Left ventricle myocardium inferior (tissue), 1 donor: ENCODE measurements at places on chromosomes 7 and 10.

DNA sequence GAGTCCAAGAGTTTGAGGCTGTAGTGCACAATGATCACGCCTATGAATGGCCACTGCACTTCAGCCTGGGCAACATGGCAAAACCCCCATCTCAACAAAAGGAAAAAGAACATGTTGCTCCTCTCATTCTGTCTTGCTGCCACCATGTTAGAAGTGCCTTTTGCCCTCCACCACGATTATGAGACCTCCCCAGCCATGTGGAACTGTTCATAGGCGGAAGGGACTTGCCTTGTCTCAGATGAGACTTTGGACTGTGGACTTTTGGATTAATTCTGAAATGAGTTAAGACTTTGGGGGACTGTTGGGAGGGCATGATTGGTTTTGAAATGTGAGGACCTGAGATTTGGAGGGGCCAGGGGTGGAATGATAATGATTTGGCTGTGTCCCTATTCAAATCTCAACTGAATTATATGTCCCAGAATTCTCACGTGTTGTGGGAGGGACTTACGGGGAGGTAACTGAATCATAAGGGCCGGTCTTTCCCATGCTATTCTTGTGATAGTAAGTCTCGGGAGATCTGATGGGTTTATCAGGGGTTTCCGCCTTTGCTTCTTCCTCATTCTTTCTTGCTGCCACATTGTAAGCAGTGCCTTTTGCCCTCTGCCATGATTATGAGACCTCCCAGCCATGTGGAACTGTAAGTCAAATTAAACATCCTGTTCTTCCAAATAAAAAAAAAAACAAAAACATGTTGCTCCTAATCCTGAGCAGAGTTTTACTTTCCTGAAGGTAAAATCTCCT lies 22.3 kb downstream of the DLG5 start:
- DNase-seq, result no peak

- DNase-seq, result no peak
Measured at GRCh38 chr10:51423121-51423452, 276.3 kb downstream of the CSTF2T start.

- no peak for DNase-seq
Measured at GRCh38 chr10:71088054-71088453, 124.3 kb upstream of the UNC5B start.

DNA sequence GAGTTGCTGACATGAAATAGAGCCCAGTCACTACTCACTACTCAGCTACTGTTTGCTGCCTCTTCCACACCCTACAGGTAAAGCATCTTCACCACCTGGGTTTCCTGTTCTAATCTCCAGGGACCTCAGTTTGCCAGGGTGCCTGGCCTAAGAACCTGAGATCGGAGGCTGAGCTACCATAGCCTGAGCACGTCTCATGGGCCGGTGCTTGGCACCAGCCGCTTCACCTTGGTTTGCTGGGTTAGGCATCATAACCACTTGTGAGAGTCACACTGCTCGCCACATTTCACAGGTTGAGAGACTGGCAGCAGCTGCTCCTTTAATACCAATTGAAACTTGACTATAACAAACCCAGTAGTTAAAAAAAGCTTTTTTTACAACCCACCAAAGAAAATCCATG lies 75.1 kb downstream of the EMX2 start:
- DNase-seq, result no peak

- no peak for DNase-seq
Measured at GRCh38 chr7:97246317-97246716, 128.8 kb downstream of the SDHAF3 start.

DNA sequence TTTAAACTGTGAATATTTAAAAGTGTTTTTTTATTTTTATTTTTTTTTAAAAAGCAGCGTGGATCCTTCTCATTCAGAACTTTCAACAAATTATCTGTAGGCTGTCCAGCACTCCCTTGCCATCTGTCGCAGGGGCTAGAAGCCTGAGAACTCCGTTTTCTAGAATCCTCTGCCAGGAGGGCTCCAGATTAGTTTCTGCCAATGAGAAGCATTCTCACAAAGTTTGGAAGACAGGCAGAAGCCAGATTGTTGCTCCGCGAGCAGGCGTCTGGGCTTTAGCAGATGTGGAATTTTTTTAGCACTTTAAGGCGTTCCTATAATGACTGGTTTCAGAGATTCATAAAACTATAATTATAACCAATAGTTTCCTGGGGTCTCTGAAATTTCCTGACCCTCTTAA lies 220.9 kb upstream of the KIAA1217 start:
- DNase-seq, result no peak

DNA sequence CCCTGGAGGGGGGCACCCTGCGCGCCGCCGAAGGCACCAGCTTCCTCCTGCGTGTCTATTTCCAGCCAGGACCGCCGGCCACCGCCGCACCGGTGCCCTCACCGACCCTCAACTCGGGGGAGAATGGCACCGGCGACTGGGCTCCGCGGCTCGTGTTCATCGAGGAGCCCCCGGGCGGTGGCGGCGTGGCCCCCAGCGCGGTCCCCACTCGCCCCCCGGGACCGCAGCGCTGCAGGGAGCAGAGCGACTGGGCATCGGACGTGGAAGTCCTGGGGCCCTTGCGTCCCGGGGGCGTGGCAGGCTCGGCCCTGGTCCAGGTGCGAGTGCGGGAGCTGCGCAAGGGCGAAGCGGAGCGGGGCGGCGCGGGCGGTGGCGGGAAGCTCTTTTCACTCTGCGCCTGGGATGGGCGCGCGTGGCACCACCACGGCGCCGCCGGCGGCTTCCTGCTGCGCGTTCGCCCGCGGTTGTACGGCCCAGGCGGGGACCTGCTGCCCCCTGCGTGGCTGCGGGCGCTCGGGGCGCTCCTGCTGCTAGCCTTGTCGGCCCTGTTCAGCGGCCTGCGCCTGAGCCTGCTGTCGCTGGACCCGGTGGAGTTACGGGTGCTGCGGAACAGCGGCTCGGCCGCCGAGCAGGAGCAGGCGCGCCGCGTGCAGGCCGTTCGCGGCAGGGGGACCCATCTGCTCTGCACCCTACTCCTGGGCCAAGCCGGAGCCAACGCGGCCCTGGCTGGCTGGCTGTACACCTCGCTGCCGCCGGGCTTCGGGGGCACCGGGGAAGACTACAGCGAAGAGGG lies 594 bp downstream of the CNNM1 start:
- no peak for DNase-seq

DNA sequence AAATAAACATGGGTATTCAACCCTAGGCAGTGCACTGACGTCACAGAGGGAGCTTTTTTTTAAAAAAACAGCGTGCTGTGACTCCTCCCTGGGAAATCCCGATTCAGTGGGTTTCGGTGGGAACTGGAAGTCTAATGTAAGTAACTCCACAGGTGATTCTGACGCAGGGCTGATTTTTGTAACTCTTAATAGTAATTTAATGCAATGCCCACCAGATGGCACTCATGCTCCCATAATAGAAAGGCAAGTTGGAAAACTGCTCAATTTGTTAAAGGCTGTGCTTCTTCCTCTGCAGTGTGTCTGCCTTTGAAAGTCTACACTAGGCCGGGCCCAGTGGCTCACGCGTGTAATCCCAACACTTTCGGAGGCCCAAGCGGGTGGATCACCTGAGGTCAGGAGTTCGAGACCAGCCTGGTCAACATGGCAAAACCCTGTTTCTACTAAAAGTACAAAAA lies 10.9 kb upstream of the RSU1 start:
- DNase-seq, result no peak

GRCh38 chr10:130300608-130301020 lies 164.4 kb downstream of the GLRX3 start:
- DNase-seq, result peak; percentile 44

GRCh38 chr7:105879782-105880181 lies 3.4 kb upstream of the ATXN7L1 start:
- DNase-seq, result no peak

GRCh38 chr7:112058686-112059085 lies 147.5 kb downstream of the DOCK4 start:
- no peak for DNase-seq

GRCh38 chr10:60511477-60512229 lies 122.0 kb upstream of the ANK3 start:
- no peak for DNase-seq

- no peak for DNase-seq
Measured at GRCh38 chr7:66877577-66878300, 43.3 kb upstream of the TMEM248 start.

GRCh38 chr7:125878988-125879387 lies 949.4 kb upstream of the POT1 start:
- DNase-seq, result no peak

GRCh38 chr10:113665806-113666354 lies 2.0 kb upstream of the NRAP start:
- DNase-seq, result no peak

DNA sequence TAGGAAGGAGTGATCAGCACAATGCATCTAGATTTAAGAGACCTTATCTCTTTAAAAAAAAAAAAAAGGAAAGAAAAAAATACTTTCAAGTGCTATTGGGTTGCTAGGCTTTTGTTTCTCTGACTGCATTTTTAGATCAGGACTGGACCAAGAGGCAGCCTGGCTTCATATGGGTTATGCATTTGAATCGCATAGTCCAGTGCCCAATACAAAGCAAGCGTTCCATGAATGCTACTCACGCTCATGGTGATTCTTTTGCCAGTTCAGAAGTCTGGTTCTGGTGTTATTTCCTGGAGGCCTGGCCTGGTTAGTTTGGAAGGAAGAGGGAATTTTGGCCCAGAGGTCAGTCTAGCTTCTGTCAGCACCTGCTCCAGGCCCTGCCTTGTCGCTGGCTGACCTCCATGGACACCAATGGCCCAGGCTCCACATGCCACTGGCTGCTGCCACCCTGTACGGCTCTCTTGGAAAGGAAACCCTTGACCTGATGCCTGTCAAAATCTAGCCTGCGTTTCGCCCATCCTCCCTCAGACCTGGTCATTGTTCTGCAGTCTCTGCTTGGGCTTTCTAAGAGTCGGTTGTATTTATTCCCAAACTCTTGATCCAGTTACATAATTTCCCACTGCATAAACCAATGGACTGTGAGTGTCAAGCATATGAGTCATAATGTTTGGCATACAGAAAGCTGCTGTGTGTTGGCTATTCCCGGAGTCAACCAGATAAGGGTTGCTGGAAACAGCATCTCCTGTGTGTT lies 74.3 kb upstream of the MKX start:
- DNase-seq, result peak; percentile 61

GRCh38 chr10:16505161-16505560 lies 16.5 kb downstream of the C1QL3 start:
- no peak for DNase-seq

- DNase-seq, result no peak
Measured at GRCh38 chr10:121332829-121333765, 265.1 kb downstream of the FGFR2 start.

- DNase-seq, result no peak
Measured at GRCh38 chr10:24731942-24732341, 8.3 kb upstream of the ARHGAP21 start.
